DMS79 treated with DMSO at 0.1 percent for 48 hours (cell line): ENCODE measurements at places on chromosomes 7 and 10.

DNA sequence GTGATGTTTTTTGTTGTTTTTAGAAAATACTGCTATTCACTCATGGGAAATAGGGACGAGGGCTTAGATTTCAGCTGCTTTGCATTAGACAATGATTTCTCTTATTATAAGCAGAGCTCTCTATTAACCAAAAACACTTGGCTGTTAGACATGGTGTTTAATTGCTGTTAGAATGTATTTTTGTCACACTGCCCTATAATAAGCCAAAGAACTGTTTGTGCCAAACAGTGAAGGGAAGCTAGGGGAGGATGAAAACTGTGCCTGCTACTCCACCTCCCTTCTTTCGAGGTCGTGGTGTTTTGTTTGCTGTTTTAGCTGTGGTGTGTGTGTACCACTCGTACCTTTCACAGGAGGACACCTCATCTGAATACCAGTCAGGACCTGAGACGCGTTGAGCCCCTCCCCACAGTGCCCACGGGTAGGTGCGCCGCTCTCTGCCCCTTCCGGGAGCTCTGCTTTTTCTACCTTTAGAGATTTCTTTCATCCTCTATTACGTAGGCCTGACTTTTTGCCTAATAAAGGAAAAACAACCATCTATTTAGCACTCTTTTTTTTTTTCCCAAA is 57.9 kb downstream of the CUX1 start:
- no peak for DNase-seq

DNA sequence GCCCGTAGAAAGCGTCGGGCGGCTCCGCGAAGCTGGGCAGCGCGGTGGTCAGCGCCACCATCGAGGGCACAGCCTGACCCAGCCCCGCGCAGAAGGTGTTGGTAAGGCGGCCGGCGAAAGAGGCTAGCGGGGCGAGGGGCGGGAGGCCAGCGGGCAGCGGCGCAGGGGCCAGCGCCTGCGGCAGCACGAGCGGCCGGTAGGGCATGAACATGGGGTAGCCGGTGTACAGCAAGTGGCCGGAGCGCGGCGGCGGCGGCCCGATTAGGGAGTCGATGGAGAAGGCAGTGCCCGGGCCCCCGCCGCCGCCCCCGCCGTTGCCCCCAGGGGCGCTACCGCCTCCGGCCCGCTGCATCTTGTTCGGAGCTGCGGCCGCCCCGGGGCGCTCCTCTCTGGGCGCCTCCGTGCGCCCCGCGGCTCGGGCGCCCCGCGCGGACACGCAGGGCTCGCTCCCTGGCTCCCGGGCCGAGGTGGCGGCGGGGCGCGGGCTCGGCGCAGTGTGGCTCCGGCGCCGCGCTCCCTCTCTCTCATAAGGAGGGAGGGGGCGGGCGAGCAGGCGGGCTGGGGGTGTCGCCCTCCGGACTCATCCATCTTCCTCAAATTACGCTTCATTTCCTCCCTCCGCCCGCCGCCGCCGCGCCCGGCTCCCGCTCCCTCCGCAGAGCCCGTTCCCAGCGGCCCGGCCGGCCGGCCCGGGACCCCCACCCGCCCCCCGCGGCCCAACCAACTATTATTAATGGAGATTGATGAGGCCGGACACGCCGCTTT is at the start of gene GBX1:
TSS of gene GBX1 (minus strand) at position 498 of the 765 bp plus-strand sequence. CDS start at position 352, 146 bp downstream.
- no peak for DNase-seq

GRCh38 chr7:92325858-92326257 is 80.1 kb downstream of the ANKIB1 start:
- DNase-seq: no peak

GRCh38 chr10:30858499-30858898 is 173.2 kb downstream of the ZNF438 start:
- no peak for DNase-seq

DNA sequence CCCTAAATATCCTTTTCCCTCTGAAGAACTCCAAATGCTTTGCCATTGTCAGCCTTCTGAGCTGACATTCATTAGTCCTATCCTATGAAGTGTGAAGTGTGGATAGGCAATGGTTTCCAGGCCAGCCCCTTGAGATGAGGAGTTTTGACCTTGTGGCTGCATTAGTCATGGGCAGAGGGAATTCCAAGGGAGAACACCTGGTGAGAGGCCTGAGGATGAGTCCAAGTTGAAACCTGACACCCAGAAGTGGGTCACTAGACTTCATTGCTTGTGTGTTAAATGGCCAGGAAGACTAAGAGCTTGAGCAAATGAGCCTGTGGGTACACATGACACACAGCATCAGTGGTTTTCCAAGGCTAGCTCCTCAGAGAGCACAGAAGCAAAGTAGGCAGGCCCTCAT is 260.8 kb downstream of the SKAP2 start:
- DNase-seq: peak; percentile 89

- DNase-seq: no peak
Observed at GRCh38 chr7:87159538-87159937, 7.3 kb downstream of the DMTF1 start.

DNA sequence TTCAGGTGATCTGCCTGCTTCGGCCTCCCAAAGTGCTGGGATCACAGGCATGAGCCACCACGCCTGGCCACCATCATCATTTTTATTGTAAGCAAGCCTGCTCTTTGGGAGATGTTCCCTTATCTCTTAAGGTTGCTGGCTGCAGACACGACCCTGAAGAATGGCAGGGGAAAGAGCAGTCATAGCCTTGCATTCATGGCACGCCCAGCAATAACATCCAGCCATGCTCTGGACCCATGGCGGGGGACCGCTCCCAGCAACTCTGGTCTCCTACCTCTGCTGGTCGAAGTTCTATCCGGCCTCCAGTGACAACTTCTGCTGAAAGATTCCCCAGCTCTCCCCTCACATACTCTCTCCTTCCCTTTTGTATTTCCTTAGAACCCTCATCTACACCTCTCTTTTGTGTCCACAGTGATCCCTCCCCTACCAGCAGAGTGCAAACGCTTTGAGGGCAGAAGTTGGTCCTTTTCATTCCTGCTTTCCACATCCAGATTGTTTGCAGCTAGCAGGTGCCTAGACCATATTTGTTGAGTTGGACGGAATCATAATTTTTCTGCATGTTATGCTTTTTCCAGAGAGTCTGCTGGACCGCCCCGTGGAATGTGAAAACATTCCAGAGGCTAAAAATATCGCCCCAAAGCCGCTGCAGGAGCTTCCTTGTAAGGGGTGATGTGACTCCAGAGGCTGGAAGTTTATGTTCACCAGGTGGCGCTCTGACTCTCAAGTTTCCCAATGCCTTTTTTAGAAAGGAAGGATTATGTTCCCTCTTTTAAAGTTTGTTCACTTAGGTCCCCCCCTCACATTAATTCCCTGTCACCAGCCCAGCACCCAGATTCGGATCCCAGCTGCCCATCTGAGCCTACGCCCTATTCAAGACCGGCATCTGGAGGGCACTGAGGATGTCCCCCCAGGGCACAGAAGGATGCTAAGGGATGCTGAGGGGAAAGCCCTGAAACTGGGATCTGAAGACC is 4.3 kb upstream of the MARVELD1 start:
- peak; percentile 4 for DNase-seq

DNA sequence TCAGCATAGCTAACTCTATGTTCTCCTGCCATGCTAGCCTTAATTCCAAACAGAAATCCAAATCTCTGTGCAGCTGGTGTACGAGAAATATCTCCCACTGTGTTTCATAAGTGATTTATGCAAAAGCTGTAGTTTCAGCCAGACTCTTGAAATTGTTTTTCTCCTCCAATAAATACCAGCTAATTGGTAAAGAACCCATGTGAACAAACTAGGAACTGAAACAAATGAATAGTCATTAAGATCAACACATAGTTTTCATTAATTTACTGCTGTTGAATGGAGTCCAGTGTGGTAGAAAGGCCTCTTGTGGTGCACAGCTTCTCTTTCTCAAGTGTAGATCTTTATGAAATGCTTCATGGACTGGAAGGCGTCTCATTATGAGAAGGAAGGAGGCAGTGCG is 18.4 kb downstream of the PPP1R17 start:
- no peak for DNase-seq

DNA sequence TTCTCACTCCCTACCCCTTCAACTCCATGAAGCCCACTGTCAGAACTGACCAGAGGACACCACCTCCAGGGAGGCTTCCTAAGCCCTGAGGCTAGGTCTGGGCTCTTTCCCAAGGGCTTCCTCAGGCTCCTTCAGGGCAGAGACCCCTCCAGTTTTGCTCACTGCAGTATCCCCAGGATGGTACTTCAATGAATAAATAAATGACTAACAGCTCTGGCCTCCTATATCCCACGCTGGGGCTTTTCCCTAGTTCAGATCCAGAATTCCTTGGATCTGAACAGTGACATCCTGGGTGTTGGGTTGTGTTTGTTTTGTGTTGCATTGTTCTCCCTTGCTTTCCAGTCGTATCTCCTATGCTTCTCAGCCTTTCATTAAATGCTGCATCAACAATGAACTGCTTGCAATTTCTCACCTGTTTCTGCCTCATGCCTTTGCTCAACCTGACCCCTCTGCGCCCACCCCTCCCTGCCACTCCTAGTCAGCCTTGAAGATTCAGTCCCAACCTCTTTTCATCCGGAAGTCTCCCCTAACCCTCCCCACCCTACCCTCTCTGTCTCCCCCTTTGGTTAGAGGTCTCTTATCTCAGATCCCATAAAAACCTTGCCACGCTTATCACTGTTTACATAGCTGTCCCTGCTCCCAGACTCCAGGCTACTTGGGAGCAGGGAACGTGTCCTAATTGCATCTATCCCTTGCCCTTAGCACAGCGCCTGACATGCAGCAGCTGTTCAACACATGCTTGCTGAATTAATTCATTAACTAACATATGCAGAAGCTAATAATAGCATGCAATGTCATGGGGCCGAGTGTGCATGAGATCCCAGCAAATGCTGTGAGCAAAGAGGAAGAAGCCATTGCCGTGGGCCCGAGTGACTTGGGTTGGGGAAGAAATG is 41.7 kb downstream of the PPP1R3C start:
- DNase-seq: no peak

DNA sequence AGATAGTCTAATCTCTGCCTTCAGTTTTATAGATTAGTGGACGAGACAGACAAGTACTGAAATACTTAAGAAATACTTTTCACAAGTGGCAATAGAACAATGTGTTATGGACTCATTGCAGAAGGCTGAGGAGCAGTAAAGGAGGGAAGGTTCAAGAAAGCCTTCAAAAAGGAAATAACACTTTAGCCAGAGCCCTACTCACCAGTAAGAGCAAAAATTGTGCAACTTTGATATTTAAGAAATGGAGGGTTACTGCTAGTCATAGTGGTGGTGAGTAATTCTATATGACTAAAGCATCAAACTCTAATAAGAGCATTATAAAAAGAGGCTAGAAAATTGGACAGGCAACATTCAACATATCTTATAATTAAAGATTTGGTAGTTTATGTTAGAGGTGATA is 28.8 kb downstream of the PTPN12 start:
- no peak for DNase-seq

DNA sequence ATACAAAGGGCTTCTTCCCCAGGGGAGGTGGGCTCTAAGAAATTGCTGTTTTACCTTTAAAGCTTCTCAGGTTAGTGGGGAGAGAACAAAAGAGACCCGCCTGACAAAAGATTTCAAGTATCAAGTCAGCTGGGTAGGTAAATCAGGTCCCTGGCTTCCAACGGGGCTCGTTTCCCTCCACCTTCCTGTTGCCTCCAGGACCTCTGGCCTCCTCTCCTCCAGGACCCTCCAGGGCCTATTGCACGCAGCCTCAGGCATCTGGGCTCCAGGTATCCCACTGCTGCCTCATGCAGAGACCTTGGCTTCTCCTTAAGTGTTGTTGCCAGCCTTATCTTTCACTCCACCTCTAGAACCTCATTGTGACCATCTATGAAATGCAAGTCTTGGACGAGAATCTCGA is 2.9 kb downstream of the BNIP3 start:
- DNase-seq: no peak

DNA sequence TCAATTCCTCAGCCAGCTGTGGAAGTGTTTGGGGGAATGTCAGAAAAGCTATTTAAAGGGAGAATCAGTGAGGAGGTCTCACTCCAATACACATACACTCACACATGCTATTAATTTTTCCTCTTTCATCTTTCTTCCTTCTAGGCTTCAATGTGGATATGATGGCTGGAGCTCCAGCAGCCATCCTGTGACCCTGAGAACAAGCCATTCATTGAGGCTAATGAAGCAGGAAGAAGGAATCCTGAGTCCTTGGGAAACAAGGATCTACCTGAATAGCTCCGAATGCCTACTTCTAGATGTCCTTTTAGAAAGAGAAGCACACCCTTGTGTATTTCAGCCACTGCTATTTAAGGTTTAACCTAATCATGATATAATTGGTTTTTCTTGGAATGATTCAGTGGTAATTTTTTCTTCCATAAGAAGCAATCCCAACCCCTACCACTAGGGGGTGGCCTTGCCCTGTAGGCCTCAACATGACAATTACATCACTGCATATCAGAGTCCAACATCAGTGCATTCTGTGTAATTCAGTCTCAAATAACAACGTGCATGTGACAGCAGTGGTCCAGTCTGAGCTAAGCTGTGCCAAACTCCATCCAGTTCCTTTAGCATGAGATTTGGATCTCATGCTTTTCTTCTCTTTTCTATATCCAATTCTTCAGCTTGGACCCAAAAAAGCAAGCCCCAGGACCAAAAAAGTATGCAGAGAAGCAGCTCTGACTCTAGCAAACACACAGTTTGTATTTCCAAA is 85.3 kb upstream of the ANKRD1 start:
- peak; percentile 11 for DNase-seq

DNA sequence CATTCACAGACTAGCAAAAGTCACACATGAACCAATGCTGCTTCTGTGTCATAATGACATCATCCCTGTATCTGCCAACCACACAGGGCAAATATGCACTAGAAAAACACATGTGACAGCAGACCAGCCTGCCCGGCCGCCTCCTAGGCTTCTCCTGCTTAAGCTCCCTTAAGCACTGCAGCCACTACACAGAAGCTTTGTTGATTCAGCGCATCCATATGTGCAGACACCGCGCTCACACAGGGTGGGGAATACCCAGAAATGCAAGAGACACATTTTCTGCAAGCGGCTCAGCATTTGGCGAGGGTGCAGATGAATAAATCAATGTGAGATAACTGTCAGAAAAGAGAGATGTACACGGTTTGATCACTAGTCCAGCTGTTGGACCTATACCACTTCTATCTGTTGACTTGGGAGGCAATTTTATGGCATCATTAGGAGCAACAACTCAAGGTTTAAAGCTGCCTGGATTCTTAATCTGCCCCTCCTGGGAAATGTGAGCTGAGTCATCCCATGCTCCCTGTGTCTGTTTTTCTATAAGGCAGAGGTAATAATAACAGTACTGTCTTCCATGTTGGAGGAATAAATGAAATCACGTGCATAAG is 33.4 kb downstream of the CPXM2 start:
- no peak for DNase-seq

DNA sequence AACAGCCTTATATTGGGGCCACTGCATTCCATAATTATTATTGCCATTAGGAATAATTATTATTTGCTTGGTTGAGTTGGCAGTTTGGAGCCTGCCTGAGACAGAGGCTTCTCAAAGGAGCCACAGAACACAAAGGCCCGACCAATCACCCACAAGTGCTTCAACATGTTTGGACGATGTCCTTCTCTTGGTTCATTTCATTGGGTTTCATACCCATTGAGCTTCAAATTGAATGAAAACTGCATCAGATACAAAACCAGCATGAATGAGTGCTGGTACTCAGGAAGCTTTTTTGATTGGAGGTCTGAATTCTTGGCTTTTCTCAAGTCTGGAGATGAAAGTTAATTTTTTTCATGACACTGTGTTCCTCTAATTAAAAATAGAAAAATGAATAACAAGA is 168.3 kb downstream of the CREB5 start:
- peak; percentile 76 for DNase-seq
